ENCODE measurements at places on chromosomes 1 and 21.

DNA sequence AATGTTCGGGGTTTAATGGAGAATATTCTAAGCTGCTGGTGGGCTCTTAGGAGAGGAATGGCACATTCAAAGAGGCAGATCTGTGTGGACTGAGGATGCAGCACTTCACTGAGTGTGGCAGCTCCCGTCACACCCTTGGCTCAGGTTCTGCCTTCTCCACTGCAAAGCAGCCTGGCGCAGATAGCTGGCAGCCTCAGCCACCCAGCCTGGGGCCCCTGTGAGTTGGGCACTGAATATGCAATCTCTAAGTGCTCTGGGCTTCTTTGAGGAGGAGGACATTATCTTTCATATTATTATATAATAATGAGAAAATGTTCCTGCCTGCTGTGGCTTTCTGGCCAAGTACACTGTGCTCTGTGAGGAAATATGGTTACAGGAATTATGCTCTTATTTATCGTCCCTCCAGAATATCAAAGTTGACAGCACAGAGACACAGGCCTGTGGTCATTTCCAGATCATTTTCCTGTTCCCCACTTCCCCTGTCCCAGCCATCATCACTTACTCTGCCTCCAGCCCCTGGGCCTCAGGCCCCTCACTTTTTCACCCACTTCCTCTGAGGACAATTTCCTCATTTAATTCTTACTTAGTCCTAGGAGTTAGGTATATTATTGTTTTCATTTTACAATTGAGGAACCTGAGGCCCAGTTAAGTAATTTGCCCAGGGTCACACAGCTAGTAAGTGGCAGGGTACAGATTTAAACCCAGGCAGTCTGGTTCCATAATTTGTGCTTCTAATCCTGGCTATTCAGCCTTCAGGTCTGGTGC is 53.6 kb downstream of the MAB21L3 start:
- DNase-seq: no peak

GRCh38 chr1:1974834-1975233 is 28.8 kb downstream of the CFAP74 start:
- DNase-seq: no peak

GRCh38 chr21:43281661-43282357 is 113.0 kb downstream of the CRYAA start:
- no peak for DNase-seq

DNA sequence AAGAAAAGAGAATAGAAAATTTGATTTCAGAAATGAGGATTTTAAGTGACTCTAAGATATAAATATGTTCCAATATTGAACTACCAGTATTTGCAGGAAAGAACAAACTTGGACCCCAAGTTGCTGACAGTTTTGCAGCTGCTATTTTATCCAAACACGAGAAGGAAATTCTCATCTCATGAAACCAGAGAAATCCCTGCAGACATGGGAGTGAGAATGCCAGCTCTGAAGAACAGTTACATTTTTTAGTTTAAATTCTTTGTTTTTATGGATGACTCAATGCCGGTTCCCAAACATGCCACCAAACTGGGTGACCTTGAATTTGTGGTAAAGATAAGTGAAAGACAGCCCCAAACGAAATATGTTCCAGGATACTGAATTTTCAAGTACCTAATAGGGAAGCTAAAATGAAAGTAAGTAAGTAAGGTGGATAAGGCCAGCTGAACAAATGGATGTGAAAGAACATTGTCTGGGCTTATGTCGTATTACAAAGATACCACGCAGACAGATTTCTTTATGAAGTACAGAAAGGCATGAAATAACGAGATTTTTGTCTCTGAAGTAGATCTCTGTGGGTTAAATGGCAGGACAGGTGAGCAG is 19.9 kb downstream of the TLR5 start:
- no peak for DNase-seq

DNA sequence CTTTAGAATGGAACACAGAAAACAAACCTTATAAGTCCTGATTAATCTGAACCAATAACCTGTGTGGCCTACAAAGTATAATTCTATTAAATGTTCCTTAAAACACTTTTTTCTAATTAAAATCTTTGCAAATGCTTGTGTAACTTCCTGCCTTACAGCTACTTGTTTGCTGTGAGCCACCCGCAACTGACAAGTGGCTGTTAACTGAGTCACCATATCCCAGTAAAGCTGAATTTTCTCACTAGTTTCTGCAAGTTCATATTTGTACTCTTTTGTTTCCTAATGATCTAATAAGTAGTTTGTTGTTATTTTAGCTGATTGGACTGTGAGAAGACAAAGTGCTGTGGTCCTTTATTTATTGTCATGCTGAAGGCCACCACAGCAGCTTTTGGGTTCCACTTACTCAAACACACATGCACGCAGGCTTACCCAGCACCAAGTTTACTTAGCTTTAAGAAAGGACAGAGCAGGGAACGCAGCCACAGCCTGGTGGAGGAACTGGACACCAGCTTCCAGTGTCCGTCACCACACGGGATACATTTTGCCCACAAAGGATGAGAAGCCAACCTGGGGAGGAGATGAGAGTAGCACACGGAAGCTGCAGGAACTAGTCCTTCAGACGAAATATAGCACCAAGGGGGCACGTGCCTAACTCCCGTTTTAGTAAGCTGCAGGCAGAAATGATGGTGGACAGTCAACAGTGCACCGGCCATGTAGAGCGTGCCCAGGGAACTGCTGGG is 47.8 kb downstream of the LCA5L start:
- no peak for DNase-seq

DNA sequence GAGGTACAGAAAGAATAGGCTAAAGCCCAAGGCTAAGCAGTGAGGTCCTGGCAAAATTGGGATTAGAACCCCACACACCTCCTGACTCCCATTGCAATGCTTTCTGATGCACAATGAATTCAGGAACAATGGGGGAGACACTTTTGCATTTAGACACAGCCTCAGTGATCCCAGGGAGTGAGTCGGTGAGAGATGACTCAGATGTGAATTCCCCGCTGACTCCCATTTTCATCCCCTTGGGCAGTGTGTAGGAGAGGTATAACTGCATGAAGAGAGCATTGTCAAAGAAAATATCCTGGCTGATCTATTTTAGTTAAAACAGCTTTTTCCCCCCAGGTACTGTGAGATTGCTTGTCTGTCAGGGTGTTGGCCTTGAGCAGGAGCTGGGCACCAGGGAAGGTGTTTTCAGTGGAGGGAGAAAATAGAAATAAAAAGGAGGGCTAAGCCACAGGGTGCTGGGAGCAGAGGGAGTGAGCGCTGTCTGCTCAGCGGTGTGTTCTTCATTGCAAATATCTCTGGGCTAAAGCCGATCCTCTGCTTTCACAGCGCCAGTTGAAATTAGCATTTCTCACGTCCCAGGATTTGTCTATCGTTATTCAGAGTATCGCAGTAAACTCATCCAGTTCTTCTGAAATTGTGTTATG is 247.7 kb upstream of the PTBP2 start:
- no peak for DNase-seq

DNA sequence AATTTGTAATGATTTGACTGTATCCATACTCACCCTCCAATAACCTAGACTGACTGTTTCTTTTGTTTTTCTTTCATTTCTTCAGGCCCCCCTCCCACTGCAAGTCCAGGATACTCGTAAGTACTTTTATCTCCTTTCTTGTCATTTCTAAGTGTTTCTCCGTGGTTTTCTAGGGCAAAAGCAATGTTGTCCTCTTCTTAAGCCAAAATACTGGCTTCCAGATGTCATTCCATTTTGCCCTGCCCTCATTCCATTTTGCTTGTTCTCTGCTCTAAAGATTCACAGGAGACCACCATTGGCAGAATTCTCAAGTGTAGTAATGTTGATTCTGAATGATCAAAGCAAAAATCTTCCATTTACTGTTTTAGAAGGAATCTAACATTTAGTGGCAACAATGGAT is 152.8 kb upstream of the UBE2U start:
- DNase-seq: no peak

GRCh38 chr21:34615487-34615814 is 538 bp upstream of the RCAN1 start:
- DNase-seq: no peak
